ENCODE measurements at places on chromosomes 1 and 21.

- peak; percentile 12 for DNase-seq
These were observed 13.1 kb downstream of the KRTAP13-1 start for GRCh38 chr21:30408782-30409494.

- no peak for DNase-seq
These were observed 1.7 kb upstream of the TRPM2 start for GRCh38 chr21:44351535-44352252.

DNA sequence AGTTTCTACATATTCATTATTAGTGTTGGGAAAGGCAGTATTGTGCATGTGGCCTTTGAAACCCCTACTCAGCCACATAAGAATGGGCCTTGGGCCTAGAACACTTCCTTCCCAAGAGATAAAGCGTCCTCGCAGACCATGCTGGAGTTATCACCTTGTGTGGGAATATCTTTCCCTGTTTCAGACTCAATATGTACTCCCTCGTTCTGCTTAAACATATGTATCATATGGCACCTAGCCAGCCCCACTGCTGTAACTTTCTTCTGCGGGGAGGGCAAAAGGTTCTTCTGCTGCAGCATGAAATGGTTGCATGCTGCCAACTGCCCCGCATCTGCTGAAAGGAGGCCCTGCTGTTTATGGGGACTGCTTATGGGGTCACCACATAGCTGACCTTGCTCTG is 92.0 kb downstream of the CRB1 start:
- DNase-seq: no peak

- peak; percentile 12 for DNase-seq
These were observed 66.4 kb downstream of the LMX1A start for GRCh38 chr1:165290148-165290547.

DNA sequence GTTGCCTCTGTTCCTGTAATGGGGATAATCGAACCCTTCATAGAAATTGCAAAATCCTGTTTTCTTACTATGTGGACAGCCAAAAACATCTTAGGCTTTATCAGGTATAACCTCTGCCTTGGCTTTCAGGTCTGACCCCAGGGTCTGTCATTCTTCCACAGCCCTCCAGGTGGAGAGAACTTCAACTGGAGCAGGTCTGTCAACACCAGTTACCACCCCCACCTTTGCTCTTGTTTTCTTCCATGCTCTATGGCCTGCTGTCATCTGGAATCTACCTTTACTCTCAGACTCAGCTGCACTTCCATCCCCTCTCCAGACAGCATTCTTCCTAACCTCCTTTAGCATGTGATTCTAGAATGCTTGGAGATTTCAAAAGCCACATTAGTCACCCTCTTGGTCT is 10.4 kb upstream of the GJA9 start:
- DNase-seq: no peak

DNA sequence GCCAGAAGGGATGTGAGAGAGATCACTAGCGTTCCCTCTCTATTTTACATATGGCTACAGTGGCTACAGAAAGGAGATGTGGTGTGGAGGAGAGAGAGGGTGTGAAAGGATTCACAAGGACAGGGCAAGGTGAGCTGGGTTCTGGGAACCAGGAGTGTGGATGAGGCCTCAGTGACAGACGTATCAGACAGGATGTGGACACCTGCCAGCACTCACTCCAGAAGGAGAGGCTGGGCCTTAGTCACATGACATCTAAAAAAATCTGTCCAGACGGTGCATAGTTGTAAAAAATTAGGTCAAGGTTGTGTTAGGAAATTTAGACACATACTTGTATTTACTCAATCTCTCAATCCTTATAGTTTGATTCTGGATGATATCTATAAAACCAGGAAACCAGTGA is 10.6 kb downstream of the TRIM67 start:
- no peak for DNase-seq

DNA sequence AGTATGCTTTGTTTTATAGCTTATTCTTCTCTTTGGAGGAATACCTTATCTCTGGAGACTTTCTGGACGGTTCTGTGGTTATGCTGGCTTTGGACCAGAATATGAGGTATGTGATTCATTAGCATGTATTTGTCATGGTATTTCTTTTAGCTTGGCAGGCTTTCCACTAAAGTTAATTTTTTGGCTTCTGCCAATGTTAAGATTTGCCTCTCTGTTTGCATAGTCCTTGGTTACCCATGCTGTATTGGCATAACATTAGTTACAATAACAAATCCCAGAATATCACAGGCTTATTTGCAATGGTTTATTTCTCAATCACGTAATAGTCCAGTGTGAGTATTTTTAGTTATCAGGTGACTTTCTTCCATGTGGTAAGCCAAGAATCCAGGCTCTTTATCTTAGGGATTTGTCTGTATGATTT is 9.7 kb downstream of the ZMPSTE24 start:
- DNase-seq: peak; percentile 27

- DNase-seq: no peak
These were observed at the start of gene FOXE3 for GRCh38 chr1:47415728-47416318. Gene FOXE3 (plus strand): TSS chr1:47416285. CDS start chr1:47416316, 31 bp downstream.

GRCh38 chr1:11284784-11285183 is 11.8 kb downstream of the UBIAD1 start:
- no peak for DNase-seq

DNA sequence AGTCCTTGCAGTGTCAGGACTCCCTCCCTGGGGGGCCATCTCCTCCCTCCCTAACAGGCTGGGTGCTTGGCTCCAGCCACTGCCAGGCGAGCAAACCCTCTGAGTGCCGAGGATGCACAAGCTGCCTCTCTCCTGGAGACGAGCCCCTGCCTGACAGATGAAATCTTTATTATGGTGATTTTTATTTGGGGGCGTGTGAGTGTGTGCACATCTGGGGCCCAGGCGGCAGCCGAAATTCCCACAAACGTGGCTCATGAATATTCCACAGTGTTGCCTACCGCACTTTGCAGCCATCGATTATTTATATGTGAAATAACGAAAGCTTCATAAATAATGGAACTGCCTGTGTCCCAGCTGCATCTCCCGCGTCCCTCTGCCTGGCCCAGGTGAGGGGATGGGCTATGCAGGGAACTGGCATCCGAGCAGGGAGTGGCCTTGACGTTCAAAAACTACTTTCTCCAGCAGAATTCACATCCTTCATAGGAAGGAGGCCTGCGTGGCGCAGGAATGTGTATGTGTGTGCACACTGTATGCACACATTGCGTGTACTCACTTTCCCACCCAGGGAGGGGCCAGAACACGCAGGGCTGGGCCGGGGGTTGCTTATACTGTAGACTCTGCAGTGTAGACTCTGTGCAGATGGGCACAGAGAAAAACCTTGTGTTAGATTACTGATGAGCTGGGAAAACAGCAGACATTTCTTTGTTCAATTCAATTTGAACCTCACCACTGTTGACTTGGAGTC is 73.1 kb downstream of the UBIAD1 start:
- peak; percentile 16 for DNase-seq

GRCh38 chr1:91742848-91743292 is 143.1 kb downstream of the TGFBR3 start:
- no peak for DNase-seq

GRCh38 chr1:147496571-147497210 is 44.6 kb upstream of the BCL9 start:
- no peak for DNase-seq

GRCh38 chr1:115764541-115764940 is 4.0 kb downstream of the CASQ2 start:
- DNase-seq: peak; percentile 46

DNA sequence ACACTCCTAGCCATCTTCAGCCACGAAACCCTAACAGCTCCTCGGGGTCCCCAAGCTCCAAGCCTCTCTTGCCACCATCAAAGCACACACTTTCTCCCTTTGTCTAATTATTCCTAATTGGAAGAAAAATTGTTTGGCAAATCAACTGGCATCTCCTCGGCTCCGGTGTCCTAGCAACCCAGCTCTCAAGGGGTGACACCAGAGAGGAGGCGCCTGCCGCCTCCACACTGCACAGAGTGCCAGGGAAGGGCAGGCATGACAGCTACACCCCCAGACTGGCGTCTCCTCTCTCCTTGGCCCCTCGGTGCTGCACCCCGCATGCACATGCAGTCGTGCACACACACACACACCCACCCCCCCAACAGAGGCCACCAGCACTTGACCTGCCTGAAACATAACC is 18.2 kb upstream of the GJB5 start:
- no peak for DNase-seq

DNA sequence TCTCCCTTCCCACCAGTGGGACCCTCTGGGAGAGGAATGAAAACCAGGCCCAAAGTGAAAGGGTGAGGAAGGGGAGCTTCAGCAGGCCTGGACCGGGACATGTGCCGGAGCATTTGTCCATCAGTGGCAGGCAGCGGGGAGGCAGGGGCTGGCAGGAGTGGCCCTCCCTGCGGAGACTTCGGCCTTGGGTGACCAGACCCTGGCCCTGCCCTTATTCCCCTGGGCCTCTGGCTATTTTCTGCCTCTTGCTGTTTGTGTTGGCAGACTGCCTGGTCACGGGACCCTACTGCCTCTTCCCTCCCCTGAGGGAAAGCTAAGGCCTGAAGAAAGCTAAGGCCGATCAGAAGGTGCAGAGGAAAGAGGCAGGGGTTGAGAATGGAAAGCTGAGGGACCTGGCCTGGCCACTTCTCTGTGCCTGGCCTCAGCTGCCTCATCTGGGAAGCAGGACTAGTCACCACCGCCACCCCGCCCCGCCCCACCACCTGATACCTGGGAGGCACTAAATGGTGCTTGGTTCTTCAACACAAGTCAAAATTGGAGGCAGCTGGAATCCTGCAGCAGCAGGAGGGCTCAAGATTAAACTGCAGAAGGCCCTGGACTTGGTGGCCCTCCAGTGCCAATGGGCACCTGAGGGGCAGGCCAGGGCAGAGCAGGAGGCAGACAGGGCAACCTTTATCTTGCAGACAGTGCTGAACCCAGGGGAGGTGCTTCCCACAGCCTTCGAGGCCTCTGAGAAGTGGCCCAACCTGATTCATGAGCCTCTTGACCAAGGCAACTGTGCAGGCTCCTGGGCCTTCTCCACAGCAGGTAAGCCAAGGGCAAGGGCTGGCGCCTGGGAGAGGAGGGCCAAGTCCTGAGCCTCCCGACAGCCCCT is 7.9 kb downstream of the TINAGL1 start:
- no peak for DNase-seq

DNA sequence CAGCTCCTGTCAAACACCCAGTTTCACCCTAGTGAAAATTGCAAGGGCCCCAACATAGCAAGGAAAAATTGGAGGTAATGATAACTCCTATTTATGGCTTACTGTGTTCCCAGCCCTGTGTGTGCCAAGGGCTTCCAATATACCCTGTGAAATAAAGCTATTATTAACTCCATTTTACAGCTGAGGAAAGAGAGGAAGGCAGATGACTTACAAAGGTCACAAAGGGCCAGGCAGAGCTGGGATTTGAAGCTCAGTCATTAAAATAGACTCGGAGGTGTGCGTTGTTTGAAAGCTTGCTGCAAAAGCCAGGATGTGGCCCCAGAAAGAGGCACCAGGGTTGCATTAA is 20.2 kb upstream of the SDC3 start:
- DNase-seq: no peak

GRCh38 chr1:228094432-228095016 is 8.6 kb downstream of the C1orf35 start:
- no peak for DNase-seq

DNA sequence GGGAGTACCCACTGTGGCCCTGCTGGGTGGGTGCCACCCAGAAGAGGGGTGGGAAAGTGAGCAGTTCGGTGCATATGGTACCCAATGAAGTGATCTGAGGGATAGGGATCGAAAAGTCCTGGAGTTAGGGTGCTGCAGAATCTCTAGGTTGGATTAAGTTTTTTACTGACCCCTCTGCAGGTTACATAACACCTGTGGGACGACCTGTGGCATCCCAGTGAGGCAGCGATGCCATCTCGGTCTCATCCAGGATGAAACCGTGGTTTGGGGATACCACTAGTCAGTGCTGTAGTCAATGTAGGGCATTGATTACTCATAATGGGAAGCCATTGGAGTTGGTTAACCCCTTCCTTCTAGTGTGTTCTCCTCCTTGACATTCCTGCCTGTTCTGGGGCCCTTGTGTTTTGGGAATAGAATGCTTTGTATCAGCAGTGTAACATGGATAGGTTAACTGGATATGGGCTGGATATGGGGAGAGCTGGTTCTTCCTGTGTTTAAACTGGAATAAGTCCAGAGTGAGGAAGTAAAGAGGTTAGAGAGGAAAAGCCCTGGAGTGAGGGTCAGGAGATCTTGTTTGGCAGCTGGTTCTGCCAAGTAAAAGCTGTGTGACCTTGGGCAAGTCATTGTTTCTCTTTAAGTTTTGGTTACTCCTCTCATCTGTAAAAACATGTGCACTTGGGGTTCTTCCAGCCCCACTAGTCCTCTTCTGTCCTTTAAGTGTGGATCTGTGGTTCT is 42.8 kb upstream of the ATF3 start:
- DNase-seq: no peak

DNA sequence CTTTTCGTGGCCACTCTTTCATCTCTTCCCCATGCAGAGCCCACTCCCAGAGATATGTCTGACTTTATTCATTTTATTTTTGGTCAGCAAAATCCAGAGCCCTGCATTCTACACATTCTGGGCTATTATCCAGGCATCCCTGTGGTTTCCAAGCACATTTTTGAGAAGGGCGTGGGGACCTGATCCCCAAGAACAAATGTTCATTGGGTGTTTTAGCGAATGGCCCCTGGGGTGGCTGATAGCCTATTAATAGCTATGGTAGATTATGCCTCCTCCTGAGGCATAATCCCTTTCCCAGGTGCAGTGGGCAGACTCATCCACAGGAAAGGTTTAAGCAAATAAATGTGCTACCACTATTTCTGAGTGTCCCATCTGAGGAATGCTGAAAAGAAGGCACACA is 511.8 kb upstream of the USP24 start:
- peak; percentile 53 for DNase-seq

Data from HFF-Myc (cell line).